ENCODE measurements at places on chromosomes 2 and 18.

DNA sequence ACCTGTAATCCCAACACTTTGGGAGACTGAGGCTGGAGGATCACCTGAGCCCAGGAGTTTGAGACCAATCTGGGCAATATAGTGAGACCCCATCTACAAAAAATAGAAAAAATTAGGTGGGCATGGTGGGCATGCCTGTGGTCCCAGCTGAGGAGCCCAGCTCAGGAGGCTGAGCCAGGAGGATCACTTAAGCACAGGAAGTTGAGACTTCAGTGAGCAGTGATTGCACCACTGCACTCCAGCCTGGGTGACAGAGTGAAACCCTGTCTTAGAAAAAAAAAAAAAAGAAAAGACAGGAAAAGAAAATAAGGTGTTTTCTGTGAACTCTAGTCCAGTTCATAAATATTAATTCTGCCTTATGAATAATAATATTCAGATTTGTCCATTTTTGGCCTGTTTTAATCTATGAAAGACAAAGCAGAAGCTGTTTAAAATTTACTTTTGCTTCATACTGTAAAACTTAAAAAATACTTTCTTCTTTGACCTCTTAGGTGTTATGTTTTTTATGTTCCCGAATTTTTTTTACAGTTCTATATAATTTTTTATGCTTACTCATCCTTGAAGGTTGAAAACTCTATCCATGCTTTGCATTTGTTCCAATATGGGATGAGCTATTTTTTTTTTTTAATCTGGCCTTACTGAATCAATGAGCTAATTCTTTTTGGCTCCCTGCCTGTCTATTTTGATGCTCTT is 8.4 kb upstream of the ANXA4 start:
- DNase-seq, result no peak

DNA sequence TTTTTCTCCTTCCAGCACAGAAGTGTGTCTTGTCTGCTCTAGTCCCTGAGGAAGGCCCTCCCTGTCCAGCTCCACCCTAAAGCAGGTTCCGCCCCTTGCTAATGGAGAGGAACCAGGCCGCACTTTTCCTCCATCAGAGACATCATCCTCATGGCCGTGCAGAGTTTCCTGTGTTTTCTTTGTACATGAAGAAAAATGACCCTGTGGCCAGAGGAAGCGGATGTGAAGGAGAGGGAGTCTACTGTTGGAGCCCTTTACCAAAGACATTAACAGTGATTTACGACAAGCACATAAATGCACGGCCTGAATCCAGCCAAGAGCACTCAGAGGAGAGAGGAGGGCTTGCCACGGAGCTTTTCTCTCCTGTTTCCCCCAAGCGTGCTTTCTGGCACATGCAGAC is 109.5 kb downstream of the RNF144A start:
- no peak for DNase-seq

DNA sequence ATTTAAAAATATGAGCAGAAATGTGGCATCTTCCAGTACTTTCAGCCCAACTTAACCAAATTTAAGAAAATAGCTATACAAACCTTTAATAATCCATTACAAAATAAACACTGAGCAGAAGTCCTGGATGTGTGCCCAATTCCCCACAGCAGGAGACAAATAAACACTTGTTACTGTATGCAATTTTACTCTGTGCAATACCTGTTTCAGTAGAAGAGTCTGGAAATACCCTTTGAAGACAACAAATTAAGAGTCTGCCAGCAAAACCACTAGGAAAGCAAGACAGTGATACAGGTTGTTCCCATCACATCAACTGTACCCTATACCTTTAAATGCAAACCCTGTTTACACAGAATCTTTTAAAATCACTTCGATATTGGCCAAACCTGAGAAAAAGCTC is 41.4 kb upstream of the RNU4ATAC start:
- no peak for DNase-seq

DNA sequence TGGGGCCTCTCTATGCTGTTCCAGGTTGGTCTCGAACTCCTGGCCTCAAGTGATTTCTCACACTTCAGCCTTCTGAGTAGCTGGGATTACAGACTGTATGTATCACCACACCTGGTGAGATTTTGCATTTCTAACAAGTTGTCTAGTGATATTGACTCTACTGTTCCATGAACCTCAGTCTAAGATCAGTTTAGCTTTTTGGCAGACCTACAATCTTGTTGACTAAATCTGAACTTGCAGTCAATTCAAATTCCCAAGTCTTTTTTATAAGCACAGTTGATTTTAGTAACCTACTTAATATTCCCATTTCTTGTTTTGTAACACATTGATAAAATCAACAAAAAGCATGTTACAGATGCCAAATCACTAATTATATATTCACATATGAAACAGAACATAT is 266.1 kb upstream of the CYP26B1 start:
- DNase-seq, result no peak

GRCh38 chr18:33588361-33588760 is 10.3 kb downstream of the ASXL3 start:
- DNase-seq, result no peak

GRCh38 chr2:235398321-235398720 is 95.5 kb upstream of the AGAP1 start:
- no peak for DNase-seq

DNA sequence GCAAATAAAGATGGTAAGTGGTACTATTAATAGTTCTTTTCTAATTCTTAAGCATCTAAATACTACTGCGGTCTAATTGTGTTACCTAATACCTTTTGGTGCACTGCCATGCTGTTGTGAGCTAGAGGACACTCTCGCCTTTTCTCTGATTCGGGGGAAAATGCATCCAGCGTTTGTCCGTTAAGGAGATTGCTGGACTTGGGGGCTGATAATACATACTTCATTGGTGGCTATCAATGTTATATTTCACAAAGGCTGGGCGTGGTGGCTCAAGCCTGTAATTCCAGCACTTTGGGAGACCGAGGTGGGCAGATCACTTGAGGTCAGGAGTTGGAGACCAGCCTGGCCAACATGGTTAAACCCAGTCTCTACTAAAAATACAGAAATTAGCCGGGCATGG is 141.7 kb upstream of the TWIST2 start:
- DNase-seq, result no peak

- DNase-seq, result no peak
Measured at GRCh38 chr2:128556089-128556488, 237.4 kb upstream of the HS6ST1 start.

DNA sequence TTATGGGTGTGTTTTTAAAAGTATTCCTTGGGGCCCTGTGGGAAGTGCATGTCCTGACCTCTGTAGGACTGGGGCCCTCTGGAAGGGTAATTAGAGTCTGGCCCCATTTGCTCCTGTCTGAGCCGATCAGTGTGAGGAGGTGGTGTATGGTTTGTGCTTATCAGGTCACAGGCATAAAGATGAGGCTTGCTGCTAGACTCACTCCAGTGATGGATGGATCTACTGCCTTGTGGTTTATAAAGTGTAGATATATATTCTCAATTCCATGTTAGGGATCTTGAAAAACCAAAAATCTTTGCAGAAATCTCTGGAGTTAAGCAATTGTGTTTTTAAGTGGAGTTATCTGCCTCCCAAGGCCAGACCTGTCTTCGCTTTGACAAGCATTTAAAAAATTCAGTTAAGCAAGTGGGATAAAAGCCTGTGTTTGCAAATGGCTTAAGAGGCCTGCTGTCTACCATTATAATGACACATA is 182.4 kb downstream of the PTPRM start:
- DNase-seq, result no peak

- DNase-seq, result no peak
Measured at GRCh38 chr2:241855245-241855887, 3.3 kb downstream of the PDCD1 start.

DNA sequence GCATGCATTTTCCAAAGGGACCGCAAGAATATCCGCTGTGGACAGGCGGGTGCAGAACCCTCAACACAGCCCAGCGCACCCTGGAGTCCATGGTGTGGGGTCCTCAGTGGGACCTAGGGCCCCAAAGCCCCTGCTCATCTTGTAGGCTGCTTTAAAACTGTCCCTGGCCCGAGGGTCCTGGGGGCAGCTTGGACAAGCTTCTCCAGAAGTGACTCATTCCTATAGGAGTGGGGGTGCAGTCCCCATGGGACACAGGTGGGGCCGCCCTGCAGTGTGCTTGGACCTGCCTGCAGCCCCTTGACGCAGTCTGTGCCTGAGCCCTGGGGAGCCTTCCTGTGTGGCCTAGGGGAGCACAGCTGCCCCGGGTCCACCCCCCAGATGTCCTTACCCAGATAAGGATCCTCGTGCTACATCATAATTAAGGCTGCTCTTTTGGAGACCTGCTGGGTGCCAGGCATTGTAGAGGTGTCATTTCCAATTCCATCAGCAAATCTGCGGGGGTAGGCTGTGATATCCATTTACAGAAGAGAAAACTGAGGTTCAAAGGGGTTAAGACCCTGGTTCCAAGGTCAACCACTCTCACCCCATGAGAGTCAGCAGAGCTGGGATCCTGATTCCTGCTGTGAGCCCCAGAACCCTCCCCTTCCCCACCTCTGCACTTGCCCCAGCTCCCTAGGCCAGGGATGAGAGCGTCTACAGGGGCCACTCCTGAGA is 1.7 kb upstream of the HS6ST1 start:
- no peak for DNase-seq

- no peak for DNase-seq
Measured at GRCh38 chr2:49831698-49832367, 677.5 kb upstream of the FSHR start.

DNA sequence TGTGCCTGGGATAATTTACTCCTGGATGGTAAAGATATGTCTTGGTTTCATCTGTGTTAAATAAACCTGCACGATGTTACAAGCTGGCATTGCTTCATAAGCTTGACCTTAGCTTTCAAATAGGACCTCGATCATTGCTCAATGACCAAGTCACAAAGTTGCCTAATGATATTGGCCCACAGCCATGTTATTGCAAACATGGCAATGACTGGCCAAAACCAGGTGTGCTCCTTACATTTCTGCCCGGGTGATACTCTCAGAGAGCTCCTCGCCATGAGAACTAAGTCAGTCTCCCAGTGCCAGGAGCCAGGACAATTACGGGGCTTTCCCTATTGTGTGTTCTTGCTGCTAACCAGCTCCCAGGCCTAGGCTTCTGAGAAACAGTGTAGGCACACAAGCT is 72.5 kb upstream of the CYP1B1 start:
- DNase-seq, result peak; percentile 77

GRCh38 chr2:120983344-120983743 is 247.7 kb downstream of the GLI2 start:
- DNase-seq, result no peak

DNA sequence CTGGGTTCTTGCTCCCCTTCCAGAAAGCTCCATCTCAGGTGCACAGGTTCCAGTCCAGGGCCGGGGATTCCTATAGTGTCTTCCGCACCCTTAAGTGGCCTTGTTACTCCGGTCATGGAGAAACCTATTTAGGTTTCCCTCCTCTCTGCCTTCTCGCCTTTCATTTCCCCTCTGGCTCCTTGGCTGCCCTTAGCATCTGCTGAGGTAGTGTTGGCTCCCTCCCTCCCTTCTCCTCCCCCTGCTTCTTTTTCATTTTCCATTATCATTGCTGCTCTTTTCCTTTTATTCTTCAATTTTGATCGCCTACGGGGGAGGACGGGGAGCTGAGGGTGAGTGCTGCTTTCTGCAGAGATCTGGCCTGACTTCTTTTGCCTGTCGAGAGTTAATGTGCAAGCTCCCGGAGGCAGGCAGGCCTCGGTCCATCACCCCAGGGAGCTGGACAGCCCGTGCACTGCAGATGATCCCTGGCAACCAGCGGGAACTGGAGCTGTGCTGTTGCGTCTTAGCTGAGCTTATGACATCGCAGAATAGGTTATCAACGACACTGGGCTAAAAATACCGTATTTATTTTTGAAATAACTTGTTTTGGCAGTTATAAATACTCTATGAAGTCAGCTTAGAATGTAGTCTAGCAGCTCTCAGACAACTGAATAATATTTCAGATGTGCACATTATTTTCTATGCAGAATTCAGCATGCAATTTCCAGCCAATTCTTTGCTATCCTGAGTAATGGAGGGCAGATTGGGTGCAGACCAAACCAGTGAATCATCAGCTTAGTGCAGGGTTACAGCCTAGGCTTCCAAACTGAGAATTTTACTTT is 141.9 kb downstream of the SLC4A3 start:
- DNase-seq, result no peak

DNA sequence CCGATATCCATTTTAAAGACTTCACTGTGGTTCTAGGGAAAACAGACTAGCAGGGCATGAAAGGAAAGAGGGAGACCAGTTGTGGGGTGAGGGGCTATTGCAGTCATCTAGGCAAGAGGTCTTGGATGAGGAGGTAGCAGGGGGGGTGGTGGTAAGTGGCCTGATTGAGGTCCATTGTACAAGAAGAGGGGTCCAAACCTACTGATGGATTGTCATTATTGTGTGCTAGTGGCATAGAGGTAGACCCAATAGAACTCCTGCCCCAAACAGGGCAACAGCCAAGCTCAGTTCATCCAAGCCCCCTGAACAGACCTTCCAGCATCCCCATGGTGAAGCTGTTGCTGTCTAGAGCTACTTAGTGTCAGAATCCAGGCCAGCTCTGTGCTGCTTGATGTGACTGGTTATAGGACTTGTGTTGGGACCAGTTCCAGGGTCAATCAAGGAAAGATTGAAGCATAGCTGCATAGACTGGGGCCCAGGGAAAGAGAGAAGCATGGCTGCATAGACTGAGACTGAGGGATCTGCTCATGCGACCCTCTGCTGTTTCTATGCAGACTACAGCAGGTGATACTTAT is 7.0 kb downstream of the ASAP2 start:
- DNase-seq, result no peak

- no peak for DNase-seq
Measured at GRCh38 chr18:32405588-32405987, 65.1 kb downstream of the GAREM1 start.

DNA sequence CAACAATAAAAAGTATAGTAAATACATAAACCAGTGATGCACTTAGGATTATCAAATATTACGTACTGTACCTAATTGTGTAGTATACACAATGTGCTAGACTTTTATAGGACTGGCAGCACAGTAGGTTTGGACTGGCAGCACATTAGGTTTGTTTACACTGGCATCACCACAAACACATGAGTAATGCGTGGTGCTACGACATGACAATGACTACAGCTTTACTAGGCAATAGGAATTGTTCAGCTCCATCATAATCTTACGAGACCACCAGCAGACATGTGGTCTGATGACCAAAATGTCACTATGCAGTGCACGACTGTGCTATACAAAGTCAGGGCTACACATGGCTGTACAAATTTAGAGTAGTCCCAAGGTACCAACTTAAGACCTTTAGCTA is 2.3 kb downstream of the MBOAT2 start:
- no peak for DNase-seq

GRCh38 chr2:153622285-153622684 is 143.7 kb upstream of the RPRM start:
- no peak for DNase-seq

DNA sequence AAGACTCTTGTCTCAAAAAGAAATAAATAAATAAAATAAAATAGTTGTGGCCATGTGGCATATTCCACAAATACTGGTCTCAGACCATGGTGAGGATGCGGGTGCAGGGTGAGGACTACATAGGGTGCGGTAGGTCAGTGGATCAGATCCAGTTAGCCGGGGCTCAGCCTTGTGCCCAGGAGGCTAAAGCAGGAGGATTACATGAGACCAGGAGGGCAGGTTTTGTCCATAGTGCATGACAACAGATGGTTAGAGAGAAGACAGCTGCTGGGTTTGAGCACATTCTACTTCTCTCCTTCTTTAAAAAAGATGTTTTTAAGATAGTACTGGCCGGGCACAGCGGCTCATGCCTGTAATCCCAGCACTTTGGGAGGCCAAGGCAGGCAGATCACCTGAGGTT is 12.8 kb upstream of the PSD4 start:
- DNase-seq, result no peak

GRCh38 chr2:68741805-68742306 is 7.2 kb downstream of the ARHGAP25 start:
- peak; percentile 63 for DNase-seq

GRCh38 chr2:50491541-50492476 is 540.1 kb downstream of the NRXN1 start:
- DNase-seq, result peak; percentile 31

Data from suppressor macrophage (primary cell).